Lower leg skin (tissue), 4 donors: ENCODE measurements at places on chromosomes 2 and 18. TPM values are rescaled to one million over a fixed set of nuclear protein-coding genes. Genes with fewer than 3 reads are reported as not detected.

- DNase-seq, result no peak
Measured at GRCh38 chr2:72927619-72928550, 10.6 kb downstream of the EMX1 start.

- DNase-seq, result no peak
Measured at GRCh38 chr18:56273541-56274219, 364.7 kb downstream of the TXNL1 start.

CHRND gene
- not detected for total RNA-seq

NAT8 gene
- not detected for total RNA-seq

GRCh38 chr2:60614319-60614718, 60.9 kb upstream of the BCL11A start:
- no peak for DNase-seq

COA5 gene
- 31.3 TPM for total RNA-seq
